ENCODE measurements at places on chromosomes 16 and 17.

DNA sequence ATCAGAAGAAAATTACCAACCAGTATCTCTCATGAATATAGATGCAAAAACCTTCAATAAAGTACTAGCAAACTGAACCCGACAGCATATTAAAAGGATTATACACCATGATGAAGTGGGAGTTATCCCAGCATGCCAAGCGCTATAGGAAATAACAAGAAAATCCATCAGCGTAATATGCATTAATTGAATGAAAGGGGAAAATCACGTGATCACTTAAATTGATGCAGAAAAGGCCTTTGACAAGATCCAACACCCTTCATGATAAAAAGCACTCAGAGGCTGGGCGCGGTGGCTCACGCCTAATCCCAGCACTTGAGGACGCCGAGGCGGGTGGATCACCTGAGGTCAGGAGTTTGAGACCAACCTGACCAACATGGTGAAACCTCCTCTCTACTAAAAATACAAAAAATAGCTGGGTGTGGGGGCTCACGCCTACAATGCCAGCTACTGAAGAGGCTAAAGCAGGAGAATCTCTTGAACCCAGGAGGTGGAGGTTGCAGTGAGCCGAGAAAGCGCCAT is 4.8 kb downstream of the CTRB2 start:
- no peaks in the 10 kb centered on the region for H3K27me3 ChIP-seq
- H3K4me1 ChIP-seq: no peaks in the 10 kb centered on the region

DNA sequence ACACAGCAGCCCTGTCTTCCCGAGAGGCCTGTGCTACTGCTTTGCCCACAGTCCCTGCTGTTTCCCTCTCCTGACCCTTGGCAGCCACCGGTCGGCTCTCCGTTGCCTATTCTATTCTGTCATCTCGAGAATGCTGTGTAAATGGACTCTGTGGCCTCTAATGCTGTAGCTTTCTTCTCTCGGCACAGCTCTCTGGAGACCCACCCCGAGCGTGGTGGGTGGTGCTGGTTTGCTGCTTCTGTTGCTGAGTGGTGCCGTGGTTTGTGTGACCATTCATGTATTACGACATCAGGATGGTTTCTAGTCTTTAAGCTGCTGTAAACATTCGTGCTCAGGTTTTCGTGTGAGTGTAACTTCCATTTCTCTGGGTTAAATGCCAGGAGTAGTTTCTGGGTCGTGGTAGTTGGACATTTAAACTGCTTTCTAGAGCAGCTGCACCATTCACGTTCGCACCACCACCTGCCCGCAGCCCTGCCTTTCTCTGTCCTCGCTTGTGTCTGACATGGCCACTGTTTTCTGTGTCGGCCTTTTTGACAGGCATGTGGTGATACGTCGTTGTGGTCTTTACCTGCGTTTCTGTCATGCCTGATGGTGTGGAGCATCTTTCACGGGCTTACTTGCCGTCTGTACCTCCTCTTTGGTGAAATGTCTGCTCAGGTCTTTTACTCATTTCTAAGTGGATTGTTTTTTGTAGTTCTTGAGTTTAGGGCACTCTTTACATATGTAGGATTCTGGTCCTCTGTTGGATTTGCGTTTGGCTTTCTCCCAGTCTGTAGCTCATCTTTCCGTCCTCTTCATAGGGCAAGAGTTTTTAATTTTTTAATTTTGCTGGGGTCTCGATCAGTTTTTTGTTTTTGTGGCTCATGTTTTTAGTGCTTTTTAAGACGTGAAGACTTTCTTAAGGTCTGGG is 47.7 kb upstream of the ZNF750 start:
- peaks cover 40% of the 10 kb centered on the region for H3K4me1 ChIP-seq
- no peak for DNase-seq
- H3K27ac ChIP-seq: no peak overlapping the region

DNA sequence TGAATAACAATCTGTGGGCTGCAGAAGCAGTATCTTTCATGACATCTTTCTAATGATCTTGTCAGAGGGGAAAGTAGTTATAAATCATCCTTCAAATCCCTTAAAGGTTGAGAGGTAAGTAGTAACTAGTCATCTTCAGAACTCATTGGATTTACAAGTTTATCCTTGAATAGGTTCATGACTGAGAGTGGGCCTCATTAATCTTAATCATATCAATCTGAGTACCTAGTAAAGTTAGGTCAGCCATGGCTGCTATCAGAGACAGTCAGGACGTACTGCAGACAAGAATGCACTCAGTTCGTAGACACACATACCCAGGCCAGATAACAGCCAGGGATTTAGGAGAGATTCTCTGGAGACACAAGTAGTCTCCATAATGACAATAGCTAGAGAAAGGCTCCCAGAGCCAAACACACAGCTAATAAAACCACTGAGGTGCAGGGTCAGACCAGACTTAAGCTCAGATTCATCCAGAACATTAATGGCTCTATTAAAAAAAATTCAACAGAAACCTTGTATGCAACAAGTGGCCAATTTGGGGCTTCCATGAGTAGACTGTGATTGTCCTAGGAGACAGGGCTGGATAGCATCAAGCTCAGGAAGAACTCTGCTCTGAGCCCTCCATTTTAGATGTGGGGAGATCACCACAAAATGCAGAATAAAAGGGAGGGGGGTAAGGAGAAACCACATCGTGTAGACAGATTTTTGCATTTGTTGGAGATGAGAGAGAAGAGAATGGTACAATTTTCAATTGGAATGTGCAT is 65.8 kb downstream of the TBX4 start:
- no peak overlapping the region for H3K27ac ChIP-seq
- DNase-seq: no peak
- no peak overlapping the region for H3K4me3 ChIP-seq

- no peak for DNase-seq
- H3K4me3 ChIP-seq: no peak overlapping the region
- no peaks in the 10 kb centered on the region for H3K36me3 ChIP-seq
- H3K4me1 ChIP-seq: peaks cover 82% of the 10 kb centered on the region
Measured at GRCh38 chr16:3822366-3823045, 58.0 kb downstream of the CREBBP start.

GRCh38 chr16:89344458-89344834 is 126.9 kb downstream of the ZNF778 start:
- H3K4me3 ChIP-seq: no peak overlapping the region
- peaks cover 24% of the 10 kb centered on the region for H3K4me1 ChIP-seq
- no peak for DNase-seq

DNA sequence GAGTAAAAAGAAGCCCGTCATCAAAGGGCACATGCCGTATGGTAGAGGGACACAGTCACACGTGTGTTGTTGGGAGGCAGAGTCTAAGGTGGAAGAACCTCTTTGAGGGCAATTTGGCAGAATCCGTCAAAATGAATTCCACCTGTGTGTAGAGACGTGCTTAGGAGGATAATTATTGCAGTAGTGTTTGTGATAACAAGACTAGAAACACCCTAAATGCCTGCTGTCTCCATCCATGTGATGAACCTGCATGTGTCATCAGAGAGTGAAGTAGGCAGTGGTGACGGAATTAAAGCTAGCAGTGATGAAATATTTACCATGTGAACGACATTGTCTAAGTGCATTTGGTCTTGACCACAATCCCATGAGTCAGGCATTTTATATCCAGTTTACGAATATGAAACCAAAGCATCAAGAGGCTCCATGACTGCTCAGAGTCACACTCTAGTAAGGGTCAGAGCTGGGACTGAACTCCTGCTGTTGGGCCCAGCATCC is 61.3 kb upstream of the ADORA2B start:
- H3K4me1 ChIP-seq: peaks cover 9% of the 10 kb centered on the region
- H3K4me3 ChIP-seq: no peak overlapping the region
- no peaks in the 10 kb centered on the region for H3K27me3 ChIP-seq
- H3K36me3 ChIP-seq: no peaks in the 10 kb centered on the region
- H3K27ac ChIP-seq: no peak overlapping the region
- no peak for DNase-seq

DNA sequence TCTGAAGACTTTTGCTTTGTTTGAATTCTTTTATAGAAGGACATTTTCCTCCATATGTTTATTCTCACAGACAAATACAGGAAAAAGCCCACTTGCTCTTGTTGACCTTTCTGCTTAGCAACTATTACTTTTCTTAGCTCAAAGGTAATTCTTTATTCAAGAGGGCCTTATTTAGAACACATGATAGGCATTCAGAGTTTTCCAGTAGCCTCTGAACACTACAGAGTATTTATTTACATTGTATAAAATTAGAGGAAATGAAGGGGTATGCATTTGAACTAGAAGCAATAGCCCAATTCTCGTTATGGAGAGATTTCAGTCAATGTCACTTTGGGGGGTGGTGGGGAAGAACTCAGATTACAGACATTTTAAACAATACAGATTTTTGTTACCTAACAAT is 581.7 kb downstream of the KCNJ2 start:
- no peak overlapping the region for H3K4me3 ChIP-seq
- no peaks in the 10 kb centered on the region for H3K27me3 ChIP-seq
- H3K36me3 ChIP-seq: no peaks in the 10 kb centered on the region

DNA sequence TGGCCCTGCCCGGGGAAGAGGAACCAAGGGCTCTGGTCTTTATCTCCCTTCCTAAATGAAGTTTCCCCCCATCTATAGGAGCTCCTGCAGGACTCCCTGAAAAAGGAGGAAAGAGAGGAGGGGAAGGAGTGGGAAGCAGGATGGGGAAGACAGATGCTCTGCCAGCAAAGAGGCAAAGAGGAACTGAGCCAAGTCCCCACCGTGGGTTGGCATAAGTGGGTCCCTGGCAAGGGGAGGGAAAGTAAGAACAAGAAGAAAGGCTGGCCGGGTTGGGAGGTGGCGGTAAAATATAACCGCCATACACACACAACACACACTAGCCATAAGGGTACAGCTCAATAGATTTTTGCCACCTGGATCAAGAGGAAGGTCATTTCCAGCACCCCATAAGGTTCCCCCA is 6.1 kb upstream of the EIF1 start:
- no peaks in the 10 kb centered on the region for H3K36me3 ChIP-seq
- H3K4me1 ChIP-seq: peaks cover 17% of the 10 kb centered on the region
- no peak for DNase-seq
